Kidney (tissue), 22 donors: ENCODE measurements at places on chromosomes 5 and 9. TPM values are rescaled to one million over a fixed set of nuclear protein-coding genes. Genes with fewer than 3 reads are reported as not detected.

DNA sequence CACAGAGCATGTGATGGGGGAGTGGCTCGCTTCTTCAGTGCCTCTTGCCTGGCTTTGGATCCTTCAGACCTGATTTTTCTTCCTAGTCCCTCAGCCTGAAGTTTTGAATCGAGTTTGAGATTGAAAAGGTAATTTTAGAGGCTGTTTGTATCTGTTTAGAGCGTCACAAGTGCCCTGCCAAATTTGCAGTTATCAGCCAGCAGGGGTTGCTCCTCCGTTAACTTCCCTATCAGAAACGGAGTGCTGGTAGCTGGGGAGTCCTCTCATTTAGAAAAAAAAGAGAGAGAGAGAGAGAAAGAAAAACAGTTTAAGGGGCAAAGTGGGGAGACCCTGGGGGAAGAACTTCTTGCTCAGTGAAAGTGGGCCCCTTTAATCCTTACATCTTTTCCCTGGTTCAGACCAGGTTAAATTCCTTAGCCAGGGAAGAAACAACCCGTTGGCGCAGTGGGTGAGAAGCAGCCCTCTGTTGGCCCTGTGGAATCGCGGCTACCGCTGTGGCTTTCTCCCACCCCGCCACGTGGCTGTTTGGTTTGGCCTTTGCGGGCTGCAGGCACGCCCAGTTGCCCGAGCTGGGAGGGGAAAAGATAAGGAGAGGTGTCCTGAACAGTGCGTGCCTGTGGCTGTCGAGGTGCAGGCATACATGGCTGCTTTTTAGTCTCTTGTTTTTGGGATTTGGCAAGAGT lies 576.7 kb upstream of the ACO1 start:
- DNase-seq: no peak

DNA sequence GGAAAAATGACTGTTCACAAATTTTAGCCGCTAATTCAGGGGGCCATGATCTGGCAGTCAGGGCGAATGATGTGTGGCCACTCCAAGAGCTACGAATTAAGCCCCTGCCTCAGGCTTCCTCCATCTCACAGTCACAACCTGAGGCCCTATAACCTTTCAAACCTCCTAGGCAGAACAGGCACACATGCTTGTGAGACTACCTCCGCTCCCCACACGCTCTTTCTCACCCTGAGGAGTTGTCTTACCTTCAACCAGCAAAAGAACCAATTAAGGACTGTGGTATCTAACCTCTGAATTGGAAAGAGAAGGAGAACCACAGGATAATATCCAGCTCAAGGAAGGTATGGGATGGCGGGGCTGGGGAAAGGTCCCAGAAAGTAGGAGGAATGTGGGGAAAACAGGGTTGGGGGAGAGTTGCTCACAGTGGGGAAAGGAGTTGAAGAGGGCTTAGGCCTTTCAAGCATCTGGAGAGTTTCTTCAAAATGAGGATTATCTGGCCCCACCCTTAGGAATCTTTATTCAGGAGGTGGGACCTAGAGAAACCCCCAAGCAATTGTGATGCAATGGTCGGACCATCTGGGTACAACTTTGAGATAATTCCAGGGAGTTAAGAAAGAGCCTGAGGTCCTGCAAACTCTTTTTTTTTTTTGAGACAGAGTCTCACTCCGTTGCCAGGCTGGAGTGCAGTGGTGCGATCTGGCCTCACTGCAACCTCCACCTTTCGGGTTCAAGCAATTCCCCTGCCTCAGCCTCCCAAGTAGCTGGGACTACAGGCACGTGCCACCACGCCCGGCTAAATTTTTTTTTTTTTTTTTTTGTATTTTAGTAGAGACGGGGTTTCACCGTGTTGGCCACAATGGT lies 5.5 kb downstream of the PCDH1 start:
- DNase-seq: no peak

GRCh38 chr5:923281-923873 lies 30.7 kb downstream of the TRIP13 start:
- DNase-seq: peak; percentile 92

GRCh38 chr5:96714450-96714849 lies 52.3 kb downstream of the CAST start:
- no peak for DNase-seq

DNA sequence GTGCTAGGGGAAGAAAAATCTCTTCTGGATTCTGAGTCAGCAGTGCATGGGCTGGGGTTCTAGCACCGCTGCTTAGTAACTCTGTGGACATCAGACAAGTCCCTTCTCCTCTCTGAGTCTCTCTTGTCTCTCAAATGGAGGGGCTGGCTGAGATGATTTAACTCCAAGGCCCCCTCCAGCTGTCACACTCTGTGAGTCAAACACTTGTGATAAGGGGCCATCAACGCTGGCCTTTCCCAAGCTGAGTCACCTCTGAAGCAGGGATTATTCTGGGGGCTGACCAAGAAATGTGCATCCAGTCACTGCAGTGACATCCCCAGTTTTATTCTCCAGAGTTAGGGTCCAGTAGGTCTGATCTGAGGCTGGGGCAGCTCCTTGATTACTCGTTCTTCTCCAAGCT lies 110.4 kb upstream of the ZNF462 start:
- no peak for DNase-seq

UNC5A gene
- not detected for polyA plus RNA-seq
